Activated naive CD4-positive, alpha-beta T cell treated with anti-CD3 and anti-CD28 coated beads, Interleukin-2, amount 50 U/mL, for 72 hours (primary cell): ENCODE measurements at places on chromosomes 12 and 14. TPM values are rescaled to one million over a fixed set of nuclear protein-coding genes. Genes with fewer than 3 reads are reported as not detected.

DNA sequence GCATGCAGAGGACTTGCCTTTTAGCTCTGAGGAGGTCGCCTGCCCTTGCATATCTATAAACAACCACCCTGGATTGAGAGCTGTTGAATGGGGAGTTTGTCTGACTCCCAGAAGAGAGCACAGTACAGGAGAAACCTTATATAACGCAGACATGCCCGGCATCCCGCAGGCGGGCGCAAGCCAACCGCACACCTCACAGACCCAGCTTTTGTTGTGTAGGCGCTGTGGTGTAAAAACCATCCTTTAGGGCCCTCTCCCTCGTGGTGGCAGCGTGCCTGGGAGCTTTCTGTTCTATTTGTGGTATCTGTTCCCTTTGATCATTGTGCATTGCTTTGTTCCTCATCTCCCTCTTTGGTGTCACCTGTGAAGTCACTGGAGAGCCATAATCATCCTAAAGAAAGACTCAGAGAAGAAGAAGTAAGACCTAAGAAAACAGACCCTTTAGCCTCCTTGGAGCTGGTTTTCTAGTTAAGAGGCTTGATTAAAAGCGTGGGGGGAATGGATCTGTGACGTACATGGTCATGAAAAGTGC lies 77.7 kb downstream of the ETV6 start:
- DNase-seq = peak; percentile 77

- DNase-seq = no peak
Measured at GRCh38 chr12:91074154-91074709, 16.4 kb upstream of the KERA start.

DACT1 gene
- total RNA-seq = 1.7 TPM

SYCP3 gene
- not detected for total RNA-seq

AGAP2 gene
- total RNA-seq = 28.9 TPM
